ENCODE measurements at places on chromosomes 3 and 15.

GRCh38 chr3:30112902-30113484 is 493.4 kb upstream of the TGFBR2 start:
- no peak for DNase-seq

- DNase-seq, result no peak
Measured at GRCh38 chr3:131944676-131945075, 90.1 kb downstream of the CPNE4 start.

GRCh38 chr3:33513262-33513863 is 73.2 kb upstream of the UBP1 start:
- DNase-seq, result no peak

GRCh38 chr3:181212271-181212670 is 222.7 kb upstream of the DNAJC19 start:
- DNase-seq, result no peak

GRCh38 chr3:110928016-110928662 is 143.5 kb upstream of the NECTIN3 start:
- no peak for DNase-seq

DNA sequence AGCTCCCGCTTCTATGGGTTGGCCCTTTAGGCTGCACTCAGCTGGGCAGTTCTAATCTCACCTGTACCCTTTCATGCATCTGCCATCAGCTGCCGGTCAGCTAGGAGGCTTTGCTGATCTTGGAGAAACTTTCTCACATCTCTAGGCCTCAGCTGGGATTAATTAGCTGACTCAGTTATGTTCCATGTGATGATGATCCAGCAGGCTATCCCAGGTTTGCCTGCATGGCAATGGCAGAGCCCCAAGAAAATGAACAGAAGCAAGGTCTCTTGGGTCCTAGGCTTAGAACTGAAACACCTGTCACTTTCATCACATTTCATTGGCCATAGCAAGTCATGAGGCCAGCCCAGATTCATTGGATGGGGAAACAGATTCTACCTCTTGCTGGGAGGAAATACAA is 304.6 kb upstream of the TBC1D5 start:
- no peak for DNase-seq

- no peak for DNase-seq
Measured at GRCh38 chr3:136804813-136805212, 14.1 kb upstream of the SLC35G2 start.

DNA sequence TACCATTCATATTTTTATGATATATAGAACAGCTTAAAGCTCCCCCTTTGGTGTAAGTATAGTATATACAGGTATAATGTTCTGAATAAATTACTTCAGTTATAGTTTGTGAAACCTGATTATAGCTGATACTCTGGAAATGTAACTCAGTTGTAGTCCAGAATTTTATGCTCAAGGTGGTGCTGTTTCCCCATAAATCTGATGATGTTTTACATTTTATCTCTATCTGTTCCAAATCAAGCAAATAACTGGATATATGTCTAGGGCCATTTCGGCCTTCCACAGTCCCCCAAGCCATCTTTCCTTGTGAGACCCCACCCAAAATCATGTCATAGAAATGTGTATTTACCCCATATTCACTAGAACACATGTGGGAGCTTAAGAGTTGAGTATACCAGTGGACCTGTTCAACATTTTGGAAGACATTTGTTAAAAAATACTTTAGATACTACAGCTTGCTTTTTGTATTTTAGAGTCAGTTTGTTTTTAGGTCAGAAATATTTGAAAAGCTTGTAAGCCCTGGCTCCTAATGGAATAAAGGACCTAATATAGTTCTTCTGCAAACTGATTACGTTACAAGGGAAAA is 107.1 kb downstream of the ATG7 start:
- DNase-seq, result no peak

DNA sequence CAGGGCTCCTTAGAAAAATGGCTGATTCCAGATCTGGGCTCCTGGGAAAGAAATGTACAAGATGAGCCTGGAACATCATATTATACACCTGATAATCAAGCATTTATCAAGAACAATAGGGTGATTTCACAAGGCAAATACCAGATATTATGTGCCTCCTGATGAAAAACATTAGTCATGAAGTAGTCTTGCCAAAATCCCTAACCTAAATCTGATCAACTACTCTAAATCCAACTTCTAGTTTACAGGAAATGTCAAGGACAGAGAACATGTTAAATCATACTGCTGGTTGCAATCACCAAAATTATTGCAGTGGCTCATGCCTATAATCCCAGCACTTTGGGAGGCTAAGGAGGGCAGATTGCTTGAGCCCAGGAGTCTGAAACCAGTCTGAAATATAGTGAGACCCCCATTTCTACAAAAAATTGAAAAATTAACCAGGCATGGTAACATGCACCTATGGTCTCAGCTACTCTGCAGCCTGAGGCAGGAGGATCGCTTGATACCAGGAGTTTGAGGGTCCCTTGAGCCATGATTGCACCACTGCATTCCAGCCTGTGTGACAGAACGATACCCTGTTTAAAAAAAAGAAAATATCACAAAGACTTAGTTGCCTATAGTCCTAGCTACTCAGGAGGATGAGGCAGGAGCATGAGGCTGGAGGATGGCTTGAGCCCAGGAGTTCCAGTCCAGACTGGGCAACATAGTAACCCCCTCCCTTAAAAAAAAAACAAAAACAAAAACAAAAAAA is 34.9 kb upstream of the ATP13A3 start:
- no peak for DNase-seq

DNA sequence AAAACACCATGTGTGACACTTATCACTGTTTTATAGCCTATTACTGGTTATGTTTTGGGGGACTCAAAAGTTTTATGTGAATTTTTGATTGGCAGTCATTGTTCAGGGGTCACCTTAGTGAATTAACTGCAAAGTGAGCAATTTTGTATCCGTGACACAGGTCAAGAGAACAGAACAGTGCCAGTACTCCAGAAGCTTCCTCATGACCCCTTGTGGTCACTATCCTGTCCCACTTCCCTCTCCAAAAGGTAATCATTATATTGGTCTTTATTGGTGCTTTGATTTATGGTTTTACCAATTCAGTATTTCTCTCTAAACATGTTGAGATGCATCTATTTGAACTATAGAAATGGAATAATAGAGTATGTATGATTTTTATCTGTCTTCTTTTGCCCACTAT is 107.1 kb downstream of the STT3B start:
- no peak for DNase-seq

- no peak for DNase-seq
Measured at GRCh38 chr3:107619549-107619948, 96.8 kb downstream of the BBX start.

GRCh38 chr3:30625541-30626438 is 19.4 kb downstream of the TGFBR2 start:
- no peak for DNase-seq

- DNase-seq, result no peak
Measured at GRCh38 chr15:67808821-67809220, 16.5 kb upstream of the SKOR1 start.

DNA sequence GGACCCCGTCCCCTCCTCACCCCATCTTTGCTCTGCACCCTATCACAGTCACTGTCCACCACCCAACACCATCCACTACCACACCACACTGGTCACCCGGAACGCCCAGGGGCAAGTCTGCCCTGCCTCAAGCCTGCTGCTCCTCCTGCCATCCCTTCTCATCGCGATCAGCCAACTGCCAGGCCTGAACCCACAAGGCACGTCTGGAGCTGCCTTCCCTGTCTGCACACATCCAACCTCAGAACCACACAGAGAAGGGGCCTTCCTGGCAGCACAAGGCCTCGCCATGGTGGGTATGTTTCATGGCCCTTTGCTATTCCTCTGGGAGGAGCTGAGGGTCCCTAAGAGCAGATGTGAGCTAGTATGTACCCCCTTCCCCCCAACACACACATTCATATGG is 3.4 kb upstream of the DUSP7 start:
- DNase-seq, result no peak

DNA sequence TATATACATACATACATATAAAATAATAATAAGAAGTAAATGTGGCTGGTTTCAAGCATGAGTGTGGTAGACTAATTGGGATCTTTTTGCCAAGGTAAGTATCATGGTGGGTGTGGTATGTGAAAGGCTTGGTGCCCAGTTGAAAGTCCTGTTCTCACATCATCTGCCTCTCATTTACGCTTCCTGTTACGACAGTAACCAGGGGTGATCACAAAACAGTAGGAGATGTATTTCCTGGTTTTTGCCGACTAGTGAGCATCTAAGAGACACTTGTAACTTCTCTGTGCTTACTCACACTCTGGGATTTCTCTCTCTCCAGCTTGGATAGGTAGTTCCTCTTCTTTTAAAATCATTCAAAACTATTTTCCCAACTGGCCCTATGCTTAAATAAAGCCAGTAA is 1028.3 kb upstream of the NR2F2 start:
- no peak for DNase-seq

GRCh38 chr3:150035910-150036612 is 65.4 kb upstream of the PFN2 start:
- no peak for DNase-seq

DNA sequence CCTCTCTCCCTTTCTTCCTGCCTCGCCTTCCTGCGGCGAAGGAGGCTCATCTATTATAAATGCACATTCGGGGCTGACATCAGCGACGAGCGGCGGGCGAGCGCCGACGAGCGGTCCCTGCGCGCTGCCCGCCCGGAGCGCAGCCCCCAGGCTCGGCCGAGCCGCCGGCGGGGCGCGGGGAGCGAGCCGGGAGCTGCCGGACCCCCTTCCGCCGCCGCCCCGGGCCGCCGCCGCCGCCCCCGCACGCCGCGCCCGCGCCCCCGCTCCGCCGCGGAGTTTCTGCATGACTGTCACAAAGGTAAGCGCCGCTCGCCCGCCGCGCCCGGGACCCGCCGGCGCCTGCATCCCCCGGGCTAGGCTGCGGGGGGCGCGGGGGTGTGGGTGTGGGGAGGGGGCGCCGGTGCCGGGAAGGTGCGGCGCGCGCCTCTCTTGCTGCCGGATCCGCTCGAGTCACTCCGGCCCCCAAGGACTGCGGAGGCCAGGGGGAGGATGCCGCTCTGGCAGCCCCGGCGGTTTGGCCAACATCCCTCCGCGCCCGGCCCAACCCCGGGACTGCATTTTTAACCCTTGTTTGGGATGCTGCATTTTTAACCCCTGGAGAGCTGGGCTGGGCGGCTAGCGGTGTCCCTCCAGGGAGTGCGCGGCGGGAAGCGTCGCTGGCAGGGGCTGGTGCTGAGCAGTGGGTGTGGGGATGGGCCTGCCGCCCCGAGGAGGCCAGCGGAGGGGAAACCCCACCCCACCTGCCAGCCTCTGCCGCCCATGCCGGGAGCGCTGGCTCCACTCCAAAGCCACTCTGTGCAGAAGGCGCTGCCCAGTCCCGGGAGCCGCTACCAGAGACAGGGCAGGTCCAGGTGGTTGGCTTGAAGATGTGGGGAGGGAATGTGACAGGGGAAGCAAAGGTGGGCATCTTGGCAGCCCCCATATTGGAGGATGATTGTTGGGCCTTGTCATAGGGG is at the start of gene CORO2B:
Gene CORO2B, plus strand, starts transcription at position 14 of the 956 bp plus-strand sequence. Its CDS starts 270 bp downstream, at position 284.
- DNase-seq, result no peak

GRCh38 chr3:36868614-36869436 is 76.0 kb downstream of the TRANK1 start:
- peak; percentile 55 for DNase-seq

DNA sequence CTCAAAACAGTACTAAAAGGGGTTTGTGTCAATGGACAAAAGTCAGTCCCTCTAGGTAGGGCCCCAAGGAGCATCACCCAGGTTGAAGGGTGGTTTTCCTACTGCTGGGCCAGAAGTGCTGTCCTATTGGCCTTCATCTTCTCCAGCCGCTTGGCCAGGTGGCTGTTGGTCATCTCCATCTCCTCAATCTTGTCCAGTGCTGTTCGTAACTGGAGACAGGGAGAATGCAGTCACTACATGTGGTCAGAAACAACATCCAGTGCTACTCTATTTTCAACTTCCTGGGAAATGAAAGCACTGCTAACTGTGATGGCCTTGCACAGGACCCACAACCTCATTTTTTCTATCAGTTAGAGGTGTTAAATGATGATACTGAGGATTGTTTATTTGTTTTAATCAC is 60.4 kb downstream of the MLH1 start:
- no peak for DNase-seq

- DNase-seq, result no peak
Measured at GRCh38 chr15:98706986-98707385, 58.6 kb downstream of the IGF1R start.

DNA sequence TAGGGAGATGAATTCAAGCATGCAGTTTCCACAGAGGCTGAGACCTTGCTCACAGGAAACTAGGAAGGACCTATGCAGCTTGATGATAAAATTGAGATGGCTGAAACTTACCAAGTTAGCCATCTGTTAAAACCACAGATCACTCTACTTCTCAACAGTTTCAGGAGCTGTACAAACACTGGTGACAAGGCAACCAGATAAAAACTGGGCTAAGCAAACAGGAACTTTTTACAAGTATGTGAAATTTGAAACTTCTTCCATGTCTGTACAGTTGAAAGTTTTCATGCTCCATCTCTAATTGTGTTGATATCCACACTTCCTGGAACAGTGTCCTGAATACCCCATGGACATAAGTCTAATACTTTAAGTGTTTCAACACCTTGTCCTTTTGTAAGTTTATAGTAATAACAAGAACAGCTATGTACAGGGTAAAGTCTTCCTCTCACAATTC is 78.2 kb downstream of the FAIM start:
- DNase-seq, result no peak

DNA sequence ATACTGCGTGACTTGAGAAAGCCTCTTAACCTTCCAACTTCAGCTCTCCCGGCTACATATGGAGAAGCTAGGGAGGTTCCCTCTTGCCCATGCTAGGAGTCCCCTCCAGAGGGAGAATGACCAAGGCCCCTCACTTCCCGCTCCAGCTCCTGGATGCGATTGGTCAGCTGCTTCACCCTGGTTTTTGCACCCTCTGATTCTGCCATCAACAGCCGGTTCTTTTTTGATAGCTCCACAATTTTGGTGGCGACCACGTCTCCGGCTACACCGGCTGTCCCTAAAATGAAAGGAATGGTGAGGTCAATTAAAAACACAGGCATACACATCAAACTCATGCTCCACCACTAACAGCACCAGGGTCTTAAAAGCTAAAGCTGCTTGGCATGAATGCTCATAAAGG is 20.6 kb downstream of the CCDC13 start:
- DNase-seq, result no peak

DNA sequence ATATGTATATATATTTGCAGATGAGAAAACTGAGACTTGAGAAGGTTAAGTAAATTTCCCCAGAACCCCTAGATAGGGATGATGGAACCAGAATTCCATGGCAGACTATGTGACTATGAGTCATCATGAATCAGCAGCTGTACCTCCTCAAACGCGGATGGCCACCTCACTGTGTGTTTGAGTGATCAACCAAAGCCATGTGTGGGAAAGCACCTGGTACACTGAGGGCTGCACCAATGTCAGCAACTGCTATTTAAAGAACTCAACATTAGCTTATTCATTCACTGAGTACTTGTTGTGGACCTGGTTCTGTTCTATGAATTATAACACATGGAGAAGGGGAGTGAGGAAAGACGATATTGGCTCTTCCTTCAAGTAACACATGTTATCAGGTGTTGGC is 377.0 kb downstream of the GAP43 start:
- DNase-seq, result no peak

DNA sequence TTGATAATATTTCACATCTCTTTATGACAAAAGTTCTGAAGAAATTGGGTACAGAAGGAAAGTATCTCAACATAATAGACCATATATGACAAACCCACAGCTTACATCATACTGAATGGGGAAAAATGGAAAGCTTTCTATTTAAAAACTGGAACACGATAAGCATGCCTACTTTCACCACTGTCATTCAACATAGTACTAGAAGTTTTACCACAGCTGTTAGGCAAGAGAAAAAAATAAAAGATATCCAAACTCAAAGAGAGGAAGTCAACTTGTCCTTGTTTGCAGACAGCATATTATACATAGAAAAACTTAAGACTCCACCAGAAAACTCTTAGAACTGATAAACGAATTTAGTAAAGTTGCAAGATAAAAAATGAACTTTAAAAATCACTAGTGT is 40.3 kb downstream of the COPS2 start:
- DNase-seq, result no peak

GRCh38 chr3:173066044-173067004 is 74.7 kb downstream of the SPATA16 start:
- DNase-seq, result no peak

Measured in CD4-positive, alpha-beta T cell treated with Interleukin-4 for 1 hour (primary cell).